ENCODE measurements at places on chromosomes 16 and 17. TPM values are rescaled to one million over a fixed set of nuclear protein-coding genes. Genes with fewer than 3 reads are reported as not detected.

CRYM gene
- 5.1 TPM for total RNA-seq

CCDC40 gene
- total RNA-seq = 0.72 TPM

GPRC5C gene
- total RNA-seq = 13.0 TPM

DOC2B gene
- total RNA-seq = 32.5 TPM

RNF222 gene
- total RNA-seq = 10.8 TPM

Data from esophagus mucosa (tissue), 1 donor.